ENCODE measurements at places on chromosomes 16 and 17.
A peak's percentile ranks its signal among the peaks of the same experiment; 100 is the strongest.

GRCh38 chr16:53054670-53055485 lies at the start of gene CHD9:
Gene CHD9 (plus strand): TSS chr16:53054991. CDS start chr16:53156090, 101,099 bp downstream.
- peak; percentile 62 for DNase-seq

DNA sequence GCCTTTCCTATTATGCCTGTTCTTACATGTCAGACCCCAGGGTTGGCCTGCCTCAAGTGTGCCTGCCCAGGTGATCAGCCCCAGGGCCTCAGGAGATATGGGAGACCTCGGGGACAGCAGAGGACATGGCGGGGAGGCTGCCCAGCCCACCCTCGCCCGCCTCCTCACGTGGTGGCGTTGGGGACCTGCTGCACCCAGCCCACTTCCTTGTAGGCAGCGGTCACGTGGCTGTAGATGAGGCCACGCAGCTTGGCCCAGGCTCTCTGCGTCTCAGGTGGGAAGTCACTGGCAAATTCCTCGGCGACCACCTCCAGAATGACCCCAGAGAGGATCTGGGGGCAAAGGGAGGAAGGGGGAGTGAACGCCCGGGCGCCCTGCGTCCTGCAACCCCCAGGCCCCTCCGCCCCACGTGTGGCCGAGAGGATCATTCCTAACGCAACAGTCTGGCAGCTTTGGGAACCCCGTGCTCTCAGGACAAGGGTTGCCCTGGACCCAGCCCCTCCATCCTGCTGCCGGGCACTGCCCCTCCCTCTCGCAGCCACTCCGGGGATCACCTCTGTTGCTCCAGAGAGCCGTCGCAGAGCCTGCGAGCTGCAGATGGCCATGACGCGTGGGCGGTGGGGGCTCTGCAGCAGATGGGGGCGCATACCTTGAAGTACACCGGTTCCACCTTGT lies 6.6 kb downstream of the CYGB start:
- no peak for DNase-seq

GRCh38 chr16:82629441-82630027 lies 2.8 kb downstream of the CDH13 start:
- no peak for DNase-seq

GRCh38 chr17:76793775-76794174 lies 55.9 kb downstream of the MFSD11 start:
- no peak for DNase-seq

DNA sequence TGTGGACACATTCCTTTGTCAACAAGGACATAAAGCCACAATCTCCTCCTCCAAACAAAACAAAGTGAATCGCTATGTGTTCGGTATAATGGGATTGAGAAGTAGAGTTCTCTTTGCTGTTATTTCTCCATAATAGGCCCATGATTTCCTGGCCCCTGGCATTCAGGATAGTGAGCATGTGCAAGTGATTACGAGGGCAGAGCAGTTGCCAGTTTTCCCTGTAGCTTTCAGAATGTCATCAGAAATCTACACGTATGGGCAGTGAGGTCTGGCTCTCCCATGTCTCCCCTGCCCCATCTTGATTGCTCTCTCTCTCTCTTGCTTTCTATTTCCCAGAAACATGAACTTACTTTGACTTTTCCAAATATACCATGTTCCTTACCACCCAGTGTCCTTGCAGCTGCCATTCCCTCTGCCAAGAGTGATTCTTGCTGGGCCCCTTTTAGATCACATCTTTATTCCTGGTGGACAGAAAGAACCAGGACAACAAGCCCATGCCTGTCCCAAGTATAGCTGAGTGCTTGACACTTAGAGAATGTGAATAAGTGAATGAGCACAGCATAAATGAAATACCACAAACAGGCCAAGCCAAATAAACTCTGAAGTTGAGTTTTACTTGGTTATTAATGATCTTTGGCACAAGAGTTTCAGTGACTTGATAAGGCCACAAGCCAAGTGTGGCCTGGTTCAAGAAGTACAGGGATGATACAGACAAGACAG lies 273.1 kb downstream of the CDH13 start:
- DNase-seq = no peak

DNA sequence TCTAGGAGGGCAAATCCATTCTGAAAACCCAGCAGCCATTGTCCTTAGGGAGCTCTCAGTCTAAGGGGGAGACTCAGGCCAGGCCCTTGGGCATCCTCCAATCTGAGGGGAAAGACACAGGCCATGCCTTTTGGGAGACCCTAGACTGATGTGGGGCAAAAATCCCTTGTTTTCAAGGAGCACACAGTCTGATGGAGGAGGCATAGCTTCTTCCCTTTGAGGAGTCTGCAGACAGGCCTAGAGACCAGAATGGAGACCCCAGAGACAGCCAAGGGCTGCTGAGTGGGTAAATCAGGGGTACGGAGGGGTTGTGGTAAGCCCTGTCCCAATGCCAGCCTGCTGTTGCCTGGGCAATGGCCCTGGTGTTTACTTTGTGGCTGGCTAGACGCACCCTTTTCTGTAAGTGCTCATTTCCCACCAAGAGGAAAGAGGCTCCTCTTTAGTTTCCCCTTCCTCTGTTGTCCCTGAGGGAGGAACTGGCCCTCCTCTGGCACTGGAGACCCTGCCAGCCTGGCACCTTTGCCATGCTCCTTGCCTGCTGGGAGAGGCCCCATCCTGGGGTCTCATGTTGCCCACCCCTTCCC lies 19.3 kb downstream of the ARHGAP23 start:
- DNase-seq = no peak

DNA sequence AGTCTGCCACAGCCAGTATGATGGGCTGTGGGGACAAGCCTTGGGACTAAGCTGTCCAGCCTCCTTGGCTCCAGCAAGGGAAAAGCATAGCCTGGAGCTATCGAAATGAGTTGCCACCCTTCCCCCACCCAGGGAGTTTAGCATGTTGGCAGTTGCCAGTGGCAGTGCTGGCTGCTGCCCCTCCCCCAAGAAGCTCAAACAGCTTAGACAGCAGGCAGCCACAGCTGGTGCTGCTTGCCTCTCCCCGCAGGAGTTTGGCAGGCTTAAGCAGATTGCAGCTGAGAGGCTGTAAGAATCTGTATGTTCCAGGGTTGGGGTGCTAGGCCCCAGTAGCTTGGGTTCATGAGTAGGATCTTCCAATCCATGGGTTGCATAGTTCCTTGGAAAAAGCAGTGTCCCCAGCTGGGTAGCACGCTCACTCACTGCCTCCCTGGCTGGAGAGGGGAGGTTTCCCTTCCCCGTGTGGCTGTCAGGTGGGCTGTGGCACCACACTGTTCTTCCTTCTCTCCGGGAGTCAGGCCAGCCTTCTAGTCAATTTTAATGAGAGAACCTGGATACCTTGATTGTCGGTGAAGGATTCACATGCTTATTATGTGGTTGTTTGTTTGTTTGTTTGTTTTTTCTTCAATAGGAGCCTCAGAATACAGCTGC lies 506.1 kb downstream of the CDH11 start:
- no peak for DNase-seq

DNA sequence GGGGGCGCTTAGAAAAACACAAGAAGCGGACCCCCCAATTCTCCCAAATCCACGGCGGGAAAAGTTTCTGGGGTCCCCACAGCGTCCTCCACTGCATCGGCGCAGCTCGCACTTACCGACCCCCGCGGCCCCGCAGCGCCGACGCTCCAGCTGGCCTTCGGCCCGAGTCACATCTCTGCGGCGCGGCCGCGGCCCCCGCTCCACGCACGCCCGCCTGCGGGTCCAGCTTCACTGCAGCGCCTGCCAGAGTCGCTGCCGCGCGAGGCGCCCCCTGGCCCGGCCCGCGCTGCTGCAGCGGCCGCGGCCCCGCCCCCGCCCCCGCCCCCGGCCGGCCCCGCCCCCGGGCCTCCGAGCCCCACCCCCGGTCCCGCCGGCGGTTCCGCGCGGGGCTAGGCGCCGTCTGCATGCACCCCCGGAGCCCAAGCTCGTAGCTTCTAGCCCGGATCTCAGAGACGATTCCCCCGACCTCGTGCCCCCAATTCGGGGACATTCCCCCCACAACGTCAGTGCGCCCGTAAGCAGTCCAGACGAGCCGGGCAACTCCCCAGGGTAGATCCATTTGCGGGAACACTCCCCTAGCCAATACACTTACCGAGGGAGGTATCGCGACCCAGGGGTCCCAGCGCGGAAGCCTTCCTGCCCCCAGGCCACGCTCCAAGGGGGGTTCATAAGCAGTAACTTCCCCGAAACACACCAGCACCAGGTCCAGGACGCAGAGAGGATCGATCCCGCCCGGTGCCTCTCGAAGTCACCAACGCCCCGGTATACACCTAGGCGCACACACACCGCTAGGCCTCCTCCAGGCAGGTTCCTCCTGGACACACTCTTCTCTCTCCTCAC lies at the start of gene GPRC5B:
Gene GPRC5B, minus strand, starts transcription at position 238 of the 840 bp plus-strand sequence. CDS start 12,003 bp downstream, outside the sequence.
- DNase-seq = peak; percentile 28

GRCh38 chr16:19753815-19754643 lies 36.0 kb downstream of the IQCK start:
- no peak for DNase-seq

GRCh38 chr17:72456075-72456474 lies 335.3 kb downstream of the SOX9 start:
- DNase-seq = no peak

DNA sequence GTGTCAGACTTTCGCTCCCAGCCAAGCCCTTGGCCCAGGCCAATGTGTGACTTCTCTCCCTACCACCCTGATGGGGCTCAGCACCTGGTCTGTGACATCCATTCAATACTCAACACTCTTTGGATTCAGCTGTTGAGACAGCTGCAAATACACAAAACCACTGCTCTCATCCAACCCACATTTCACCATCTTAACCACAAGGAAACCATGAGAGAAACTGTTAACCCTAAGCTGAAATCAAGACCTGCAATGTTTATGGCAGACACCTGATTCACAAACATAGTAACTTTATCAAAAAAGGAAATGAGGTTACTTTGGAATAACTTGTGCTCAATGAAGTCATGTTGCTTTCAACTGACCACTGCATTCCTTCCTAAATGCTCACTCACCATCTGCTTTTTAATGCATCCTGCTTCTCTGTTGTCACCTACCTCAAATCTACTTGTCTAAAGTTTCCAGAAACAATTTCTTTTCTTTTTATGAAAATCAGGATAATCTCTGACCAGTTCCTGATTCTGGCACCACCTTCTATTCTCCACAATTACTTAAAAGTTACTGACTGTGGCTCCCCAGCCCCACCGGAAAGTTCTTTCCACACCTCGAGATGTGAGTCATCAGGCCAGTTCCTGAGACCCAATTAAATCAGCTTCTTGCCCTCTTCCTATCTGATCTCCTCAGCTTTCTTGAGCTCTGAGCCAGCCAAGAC lies 88.2 kb downstream of the NOG start:
- DNase-seq = no peak

DNA sequence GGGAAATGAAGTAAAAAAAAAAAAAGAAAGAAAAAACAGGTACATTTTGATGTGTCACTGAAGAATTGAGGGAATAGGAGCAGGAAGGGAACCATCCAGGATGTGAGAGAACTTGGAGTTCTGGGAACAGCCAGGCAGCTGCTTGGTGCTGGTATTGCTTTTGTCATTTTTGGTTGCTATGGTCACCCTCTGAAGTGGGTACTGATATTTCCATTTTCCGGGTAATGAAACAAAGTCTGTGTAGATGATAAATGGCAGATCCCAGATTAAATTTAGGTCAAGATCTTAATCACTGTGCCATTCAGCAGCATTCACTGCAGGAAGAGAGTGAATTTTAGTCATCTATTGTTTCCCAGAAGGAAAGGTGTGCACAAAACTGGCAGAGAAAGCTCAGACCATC lies 93.6 kb downstream of the ABCA8 start:
- no peak for DNase-seq

DNA sequence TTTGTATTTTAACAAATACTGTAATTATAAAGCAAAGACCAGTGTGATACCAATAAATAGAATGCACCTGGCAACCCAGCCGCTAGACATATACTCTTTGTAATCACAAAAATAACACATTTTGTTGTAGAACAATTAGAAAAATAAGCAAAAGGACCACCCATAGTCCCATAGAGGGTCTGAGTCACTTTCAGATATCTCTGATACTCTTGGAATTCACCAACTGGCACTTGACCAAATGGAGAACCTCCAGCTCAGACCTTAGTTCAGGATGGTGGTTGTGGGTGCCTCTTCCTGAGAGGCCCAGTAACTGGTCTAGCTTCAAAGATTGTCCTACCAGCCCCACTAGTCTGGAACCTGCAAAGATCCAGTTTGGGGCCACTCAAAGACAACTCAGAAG lies 789 bp upstream of the TERF2 start:
- DNase-seq = no peak

- DNase-seq = no peak
These were observed 5.0 kb downstream of the HAPSTR1 start for GRCh38 chr16:9096416-9096952.

GRCh38 chr17:27355419-27355818 lies 61.5 kb downstream of the WSB1 start:
- no peak for DNase-seq

DNA sequence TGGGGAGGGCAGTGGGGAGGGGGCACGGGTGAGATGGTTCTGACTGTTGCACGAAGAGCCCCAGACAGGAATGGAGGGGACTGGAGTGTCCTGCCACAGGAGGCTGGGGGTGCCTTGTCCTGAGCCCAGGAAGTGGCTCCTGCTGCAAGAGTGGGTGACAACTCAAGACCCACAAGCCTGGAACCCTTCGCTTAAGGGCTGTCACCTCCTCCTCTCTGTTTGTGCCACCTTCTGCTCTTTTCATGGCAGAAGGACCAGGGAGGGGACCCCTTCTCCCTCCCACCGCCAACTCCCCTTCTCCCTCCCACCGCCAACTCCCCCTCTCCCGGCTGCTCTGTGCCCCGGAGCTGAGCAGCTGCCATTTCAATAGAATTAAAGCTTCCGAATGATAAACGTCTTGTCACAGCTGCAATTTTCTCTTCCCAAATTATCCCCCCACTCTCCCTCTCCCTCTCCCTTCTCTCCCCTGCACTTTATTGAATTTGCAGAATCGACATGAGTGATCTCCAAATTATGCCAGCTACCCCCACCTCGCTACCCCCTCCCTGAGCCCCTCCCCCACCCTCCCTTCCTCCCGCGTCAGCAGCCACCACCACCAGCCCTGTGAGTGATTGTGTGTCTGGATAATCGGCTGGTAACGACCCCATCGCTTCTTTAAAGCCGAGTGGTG lies 13.7 kb downstream of the GJD3 start:
- DNase-seq = no peak

GRCh38 chr16:85387171-85387507 lies 226.0 kb upstream of the GSE1 start:
- no peak for DNase-seq

DNA sequence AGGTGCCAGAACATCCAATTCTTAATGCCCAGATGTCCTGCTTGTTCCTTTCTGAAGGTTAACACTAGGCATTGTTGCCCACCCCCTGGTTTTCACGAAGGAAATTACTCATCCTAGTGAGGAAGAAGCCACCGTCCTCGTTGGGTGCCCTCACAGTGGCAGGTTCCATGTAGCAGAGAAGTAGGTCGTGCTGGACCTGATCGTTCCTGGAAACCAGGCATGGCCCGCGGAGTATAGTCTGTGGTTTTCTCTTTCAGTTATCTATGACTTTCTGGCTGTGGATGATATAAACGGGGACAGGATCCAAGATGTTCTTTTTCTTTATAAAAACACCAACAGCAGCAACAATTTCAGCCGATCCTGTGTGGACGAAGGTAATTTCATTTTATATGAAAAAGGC lies 16.5 kb downstream of the RGS11 start:
- no peak for DNase-seq

GRCh38 chr17:52147872-52148271 lies 10.6 kb downstream of the CA10 start:
- DNase-seq = no peak

GRCh38 chr17:43618276-43618675 lies 43.4 kb downstream of the MEOX1 start:
- DNase-seq = no peak

All from stimulated activated CD4-positive, alpha-beta T cell treated with anti-CD3 and anti-CD28 coated beads, Interleukin-15, amount 100 ng/mL, for 1 hour (primary cell).